Posterior cingulate gyrus (tissue), 11 donors: ENCODE measurements at places on chromosomes 4 and X.

GRCh38 chr4:112735474-112735951, 98.6 kb downstream of the LARP7 start:
- no peak for DNase-seq

GRCh38 chr4:95644417-95644816, 95.6 kb upstream of the UNC5C start:
- no peak for DNase-seq

GRCh38 chr4:176383273-176384077, 63.7 kb downstream of the SPCS3 start:
- no peak for DNase-seq

- no peak for DNase-seq
Observed at GRCh38 chr4:17812125-17812524, 1.3 kb downstream of the NCAPG start.

GRCh38 chrX:120316587-120317283, 5.5 kb upstream of the TMEM255A start:
- DNase-seq = no peak

DNA sequence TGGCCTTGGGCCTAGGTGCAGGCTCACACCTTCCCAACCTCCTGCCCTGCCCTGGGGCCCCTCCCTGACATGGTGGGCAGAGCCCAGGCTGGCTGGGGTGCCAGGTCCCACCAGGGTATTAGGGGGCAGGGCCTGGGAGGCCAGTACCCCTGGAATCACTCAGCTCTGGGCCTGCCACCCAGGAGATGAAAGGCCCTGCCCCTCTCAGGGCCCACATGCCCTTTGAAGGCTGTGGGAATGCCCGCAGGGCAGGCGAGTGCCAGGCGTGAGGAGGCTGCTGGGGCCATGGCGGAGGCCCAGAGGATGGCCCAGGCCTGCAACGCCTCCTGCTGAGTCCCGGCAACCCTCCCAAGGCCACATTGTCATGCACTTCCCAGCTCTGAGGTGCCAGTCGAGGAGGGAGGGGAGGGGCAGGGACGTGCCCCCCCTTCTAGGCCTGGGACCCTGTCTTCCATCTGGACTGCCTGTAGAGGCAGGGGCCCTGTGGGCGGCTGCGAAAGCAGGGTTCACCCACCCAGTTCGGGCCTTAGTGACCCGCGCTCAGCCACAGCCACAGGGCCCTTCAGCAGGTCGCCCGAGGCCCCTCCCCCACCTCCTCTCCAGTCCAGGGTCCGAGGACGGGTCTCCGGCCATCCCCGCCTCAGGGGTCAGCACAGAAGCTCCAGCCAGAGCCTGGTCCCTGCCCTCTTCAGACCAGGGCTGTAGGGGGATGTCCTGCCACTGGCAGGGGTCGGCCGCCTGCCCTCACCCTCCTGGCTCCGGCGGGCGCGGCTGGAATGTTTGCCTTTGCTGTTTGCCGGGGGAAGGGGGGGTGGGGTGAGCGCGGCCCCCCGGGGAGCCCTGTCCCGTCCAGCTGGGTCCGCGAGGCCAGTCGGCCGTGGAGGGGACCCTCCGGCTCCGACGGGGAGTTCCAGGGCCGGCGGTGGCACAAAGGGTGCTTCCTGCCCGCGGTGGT, 26.7 kb upstream of the FGFR3 start:
- DNase-seq = no peak

DNA sequence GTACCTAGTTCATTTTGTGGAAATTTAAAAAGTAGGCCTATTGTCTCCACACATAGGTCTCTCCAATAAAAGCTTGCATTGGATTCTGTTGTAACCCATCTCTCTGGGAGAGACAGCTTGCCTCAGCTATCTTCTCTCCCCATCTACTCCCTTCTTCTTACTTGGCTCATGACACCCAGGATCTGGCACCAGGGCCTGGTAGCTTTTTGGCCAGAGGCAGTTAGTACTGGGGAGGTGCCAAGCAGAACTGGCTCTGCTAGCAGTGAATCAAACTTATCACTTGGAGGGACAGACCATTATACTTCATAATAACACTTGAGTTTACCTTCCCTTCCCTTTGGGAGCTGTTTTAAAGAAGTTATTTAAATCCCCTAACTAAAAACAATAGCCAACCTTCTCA, 31.8 kb downstream of the PLAC1 start:
- DNase-seq = no peak

DNA sequence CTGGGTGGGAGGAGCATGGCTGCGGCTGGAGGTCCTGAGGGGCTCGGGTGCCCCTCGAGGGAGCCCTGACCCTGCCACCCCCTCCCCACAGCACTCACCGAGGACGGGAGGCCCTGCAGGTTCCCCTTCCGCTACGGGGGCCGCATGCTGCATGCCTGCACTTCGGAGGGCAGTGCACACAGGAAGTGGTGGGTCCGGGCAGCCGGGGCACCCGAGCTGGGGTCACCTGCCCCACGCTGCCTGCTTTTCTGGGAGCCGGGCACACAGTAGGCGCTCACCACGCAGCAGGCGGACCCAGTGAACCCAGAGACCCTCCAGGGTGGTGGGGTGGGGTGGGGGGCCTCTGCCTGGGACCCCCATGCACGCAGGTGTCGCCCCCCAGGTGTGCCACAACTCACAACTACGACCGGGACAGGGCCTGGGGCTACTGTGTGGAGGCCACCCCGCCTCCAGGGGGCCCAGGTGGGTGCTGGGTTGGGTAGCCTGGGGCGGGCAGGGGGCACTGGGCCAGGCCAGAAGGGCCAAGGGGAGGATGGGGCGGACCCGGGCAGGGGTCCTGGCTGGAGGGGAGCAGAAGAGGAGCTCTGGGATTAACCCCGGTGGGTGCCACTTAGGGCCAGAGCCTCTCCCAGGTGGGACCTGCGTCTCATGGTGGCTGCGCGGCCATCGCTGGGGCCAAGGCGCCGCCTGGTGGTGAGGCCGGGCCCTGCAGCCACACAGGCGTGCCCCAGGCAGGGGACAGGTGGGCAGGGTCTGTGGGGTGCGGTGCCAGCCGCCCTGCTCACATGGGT, 1.4 kb downstream of the HGFAC start:
- peak; percentile 58 for DNase-seq

DNA sequence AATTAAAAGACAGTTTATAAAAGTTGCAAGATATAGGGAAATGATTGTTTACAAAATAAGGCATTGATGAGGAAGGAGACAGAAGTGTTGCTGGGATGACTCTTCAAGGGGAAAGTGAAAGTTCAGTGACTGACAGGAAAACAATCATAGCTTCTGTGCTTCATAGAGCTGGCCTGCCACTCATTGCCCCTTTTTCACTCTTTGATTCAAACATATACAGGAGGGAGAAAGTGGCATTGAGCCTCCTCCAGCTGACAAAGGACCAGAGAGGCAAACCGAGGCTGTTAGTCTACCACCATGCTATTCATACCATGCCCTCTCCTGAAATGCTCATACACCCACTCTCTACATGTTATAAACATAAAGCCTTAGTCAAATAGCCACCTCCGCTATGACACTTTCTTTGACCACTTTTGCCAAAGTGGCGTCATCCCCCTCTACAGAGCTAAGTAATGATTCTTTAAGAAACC, 79.2 kb upstream of the ATOH1 start:
- DNase-seq = no peak

- DNase-seq = no peak
Observed at GRCh38 chrX:23959781-23960180, 52.0 kb downstream of the CXorf58 start.

DNA sequence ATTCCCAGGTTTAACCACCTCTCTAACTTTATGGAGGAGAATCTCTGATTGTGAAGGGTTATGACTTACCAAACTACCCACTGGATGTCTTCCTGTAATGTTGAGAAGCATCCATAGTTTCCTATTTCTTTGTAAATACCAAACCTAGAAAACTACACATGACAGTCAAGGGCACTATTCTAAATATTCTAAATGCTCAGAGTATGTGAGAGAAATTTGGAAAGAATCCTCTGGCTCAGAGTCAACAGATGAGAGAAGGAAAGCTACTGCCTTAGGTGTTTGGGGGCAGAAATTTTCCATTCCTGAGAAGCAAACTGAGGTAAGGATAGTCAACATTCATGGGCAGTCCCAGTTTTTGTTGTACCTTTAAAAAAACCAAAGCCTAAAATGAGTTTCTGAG, 155.8 kb downstream of the KCNIP4 start:
- DNase-seq = no peak

GRCh38 chr4:131609039-131609438, 1540.1 kb upstream of the PCDH10 start:
- DNase-seq = no peak

DNA sequence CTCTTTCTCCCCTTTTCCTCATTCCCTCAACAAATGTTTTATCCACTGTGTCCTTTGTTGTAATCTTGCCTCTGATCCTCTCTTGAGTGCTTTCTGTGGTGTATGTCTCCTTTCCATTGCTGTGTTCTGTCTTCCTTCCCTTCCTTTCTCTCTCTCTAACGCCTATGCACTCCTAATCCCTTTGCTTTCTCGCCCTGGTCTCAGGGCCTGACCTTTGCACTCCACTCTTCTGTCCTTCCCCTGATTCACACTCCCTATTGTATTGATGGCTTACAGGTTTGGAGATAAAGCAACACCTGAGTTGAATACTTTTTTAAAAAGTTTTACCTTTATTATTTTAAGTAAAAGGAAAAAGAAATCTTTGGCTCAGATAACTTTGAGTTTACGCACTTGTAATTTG, 15.6 kb upstream of the SCOC start:
- DNase-seq = no peak

GRCh38 chrX:134660627-134661026, 2.4 kb upstream of the PLAC1 start:
- DNase-seq = no peak

- no peak for DNase-seq
Observed at GRCh38 chr4:41145571-41146078, 68.7 kb downstream of the APBB2 start.

DNA sequence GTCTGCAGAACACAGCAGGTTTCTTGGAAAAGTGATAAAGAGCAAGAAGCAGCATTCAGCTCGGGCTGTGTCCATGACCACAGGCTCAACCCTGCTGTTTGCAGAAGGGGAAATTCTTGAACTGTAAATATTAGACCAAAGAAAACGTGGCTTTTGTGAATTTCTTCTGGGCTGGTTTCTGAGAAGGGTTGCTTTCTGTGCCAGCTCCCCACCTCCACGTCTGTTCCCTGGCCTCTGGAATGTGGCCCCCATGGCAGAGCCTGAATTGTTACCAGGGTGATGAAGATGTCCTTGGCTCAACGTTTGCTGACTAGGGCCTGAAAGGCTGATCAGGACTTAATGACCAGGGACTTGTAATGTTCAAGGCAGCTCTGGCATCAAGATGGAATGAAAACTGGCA, 116.0 kb downstream of the CPEB2 start:
- no peak for DNase-seq

DNA sequence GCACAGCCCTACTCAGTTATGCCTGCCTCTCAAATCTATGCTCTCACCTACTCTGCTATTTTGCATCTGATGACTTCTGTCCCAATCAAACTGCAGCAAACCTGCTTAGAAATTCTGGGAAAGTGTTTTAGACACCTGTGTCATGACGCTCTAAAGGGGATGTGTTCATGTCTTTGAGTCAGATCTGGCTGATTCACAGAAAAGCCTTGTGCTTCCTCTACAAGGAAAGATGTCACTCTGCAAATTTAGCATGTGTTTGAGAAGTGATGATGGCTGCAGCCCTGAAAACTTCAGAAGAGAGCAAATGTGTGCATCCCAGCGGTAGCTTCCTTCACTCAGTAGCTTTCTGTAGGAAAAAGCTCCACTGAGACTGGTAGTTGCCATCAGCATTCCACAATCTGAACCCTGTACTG, 235.4 kb downstream of the MGST2 start:
- DNase-seq = no peak

GRCh38 chr4:123954220-123954619, 557.6 kb downstream of the SPRY1 start:
- DNase-seq = no peak

DNA sequence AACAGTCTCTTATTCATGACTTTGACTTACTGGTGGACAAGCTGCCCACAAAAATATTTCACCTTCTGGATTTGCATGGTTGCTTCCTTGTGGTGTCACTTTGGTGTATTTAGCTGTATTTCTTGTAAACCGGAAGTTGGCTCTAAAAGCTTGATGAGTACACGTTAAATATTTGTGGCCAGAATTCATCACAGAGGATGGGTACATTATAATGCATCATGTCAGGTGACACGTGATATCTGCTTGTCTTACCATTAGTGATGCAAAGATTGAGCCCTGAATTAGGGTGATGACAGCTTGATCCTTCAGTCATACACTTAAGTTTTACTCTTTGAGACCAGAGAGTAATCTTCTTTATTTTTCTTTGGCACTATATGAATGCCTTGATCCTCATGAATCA, 188.3 kb upstream of the RPS6KA3 start:
- DNase-seq = no peak

GRCh38 chrX:104679175-104679574, 113.2 kb downstream of the IL1RAPL2 start:
- DNase-seq = no peak

DNA sequence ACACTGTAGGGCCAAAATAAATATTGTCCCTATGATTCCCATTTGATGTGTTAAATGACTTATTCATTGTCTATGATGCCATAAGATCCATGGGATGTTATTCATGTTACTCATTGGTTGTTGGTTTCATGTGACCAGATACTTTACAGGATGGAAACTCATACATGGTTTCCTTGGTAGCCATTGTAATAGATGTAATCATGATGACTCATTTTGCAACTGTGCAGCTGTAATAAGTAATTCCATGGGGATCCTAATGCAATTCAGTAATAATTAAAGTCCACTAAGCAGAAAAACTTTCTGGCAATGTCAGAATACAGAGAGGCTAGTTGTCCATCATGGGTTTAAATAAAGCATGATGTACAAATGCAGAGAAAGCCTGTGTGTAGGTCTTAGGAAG, 389.7 kb upstream of the NR3C2 start:
- DNase-seq = no peak

DNA sequence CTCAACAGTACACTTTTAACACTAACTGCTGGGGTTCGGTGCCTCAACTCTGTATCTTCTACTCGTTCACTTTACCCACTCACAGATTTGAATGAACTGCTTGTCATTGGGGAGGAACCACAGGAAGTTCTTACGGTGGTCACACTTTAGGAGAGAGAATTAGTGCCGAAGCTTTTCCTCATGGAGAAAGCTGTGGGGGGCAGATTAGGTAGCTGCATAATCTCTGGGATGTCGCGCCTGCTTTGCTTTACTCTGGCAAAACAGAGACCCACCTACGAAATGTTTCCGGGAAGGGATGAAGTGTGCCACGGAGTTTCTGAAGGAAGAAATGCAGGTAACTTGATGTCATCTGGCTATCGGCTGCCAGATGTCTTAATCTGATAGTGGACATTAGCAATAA, 949.7 kb upstream of the TENM3 start:
- DNase-seq = no peak
